Dermis microvascular lymphatic vessel endothelial cell (primary cell): ENCODE measurements at places on chromosomes 7 and 10.
A peak's percentile ranks its signal among the peaks of the same experiment; 100 is the strongest.

- no peak for DNase-seq
Measured at GRCh38 chr10:123269017-123269552, 114.9 kb downstream of the BUB3 start.

- DNase-seq = no peak
Measured at GRCh38 chr7:155531681-155532080, 14.7 kb downstream of the CNPY1 start.

DNA sequence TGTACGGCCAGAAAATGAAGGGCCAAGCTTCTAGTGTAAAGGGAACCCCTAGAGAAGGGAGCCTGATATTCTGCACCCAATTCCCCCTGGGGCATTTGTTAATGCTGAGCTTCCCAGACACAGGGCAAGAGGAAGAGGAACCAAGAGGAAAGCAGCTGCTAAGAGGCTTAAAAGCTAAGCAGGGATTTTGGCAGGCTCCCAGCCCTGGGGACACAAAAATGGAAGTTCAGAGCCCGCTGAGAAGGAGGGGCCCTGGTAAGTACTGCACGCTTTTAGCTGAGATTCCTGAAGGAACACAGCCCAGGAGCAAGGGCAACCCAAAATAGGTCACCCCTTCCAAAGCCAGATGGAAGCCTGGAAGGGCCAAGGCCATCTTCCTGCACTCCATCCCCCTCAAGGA is 387.3 kb upstream of the MGMT start:
- DNase-seq = no peak

DNA sequence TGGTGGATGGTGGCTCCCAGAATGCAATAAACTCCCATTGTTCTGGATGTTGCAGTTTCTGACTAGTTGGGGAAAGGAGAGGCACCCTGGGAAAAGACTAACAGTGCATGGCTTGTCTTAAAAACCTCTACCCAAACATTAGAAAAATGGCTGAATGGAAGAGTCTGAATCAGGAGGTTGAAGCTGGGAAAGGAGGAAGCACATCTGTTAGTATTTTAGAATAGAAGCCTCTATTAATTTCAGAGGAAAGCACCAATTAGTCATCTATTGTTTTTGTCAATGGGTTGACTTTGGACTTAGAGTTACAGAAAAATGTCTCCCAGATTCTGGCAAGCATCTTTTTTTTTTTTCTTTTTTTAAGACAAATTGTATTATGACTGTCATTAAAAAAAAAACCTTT is 56.1 kb upstream of the ELMO1 start:
- peak; percentile 56 for DNase-seq

GRCh38 chr7:80359476-80359875 is 152.4 kb downstream of the GNAT3 start:
- DNase-seq = no peak
